ENCODE measurements at places on chromosomes 4 and X. TPM values are rescaled to one million over a fixed set of nuclear protein-coding genes. Genes with fewer than 3 reads are reported as not detected.
A peak's percentile ranks its signal among the peaks of the same experiment; 100 is the strongest.

Gene ADH1A
- not detected for total RNA-seq

Gene REPS2
- not detected for total RNA-seq

GRCh38 chr4:86857341-86858052 is 8.3 kb upstream of the SLC10A6 start:
- peaks cover 1% of the 10 kb centered on the region for H3K27me3 ChIP-seq
- no peak overlapping the region for H3K4me3 ChIP-seq
- no peaks in the 10 kb centered on the region for H3K36me3 ChIP-seq
- no peaks in the 10 kb centered on the region for H3K4me1 ChIP-seq
- DNase-seq = no peak
- H3K27ac ChIP-seq = no peak overlapping the region

Gene SLC10A4
- total RNA-seq = not detected

DNA sequence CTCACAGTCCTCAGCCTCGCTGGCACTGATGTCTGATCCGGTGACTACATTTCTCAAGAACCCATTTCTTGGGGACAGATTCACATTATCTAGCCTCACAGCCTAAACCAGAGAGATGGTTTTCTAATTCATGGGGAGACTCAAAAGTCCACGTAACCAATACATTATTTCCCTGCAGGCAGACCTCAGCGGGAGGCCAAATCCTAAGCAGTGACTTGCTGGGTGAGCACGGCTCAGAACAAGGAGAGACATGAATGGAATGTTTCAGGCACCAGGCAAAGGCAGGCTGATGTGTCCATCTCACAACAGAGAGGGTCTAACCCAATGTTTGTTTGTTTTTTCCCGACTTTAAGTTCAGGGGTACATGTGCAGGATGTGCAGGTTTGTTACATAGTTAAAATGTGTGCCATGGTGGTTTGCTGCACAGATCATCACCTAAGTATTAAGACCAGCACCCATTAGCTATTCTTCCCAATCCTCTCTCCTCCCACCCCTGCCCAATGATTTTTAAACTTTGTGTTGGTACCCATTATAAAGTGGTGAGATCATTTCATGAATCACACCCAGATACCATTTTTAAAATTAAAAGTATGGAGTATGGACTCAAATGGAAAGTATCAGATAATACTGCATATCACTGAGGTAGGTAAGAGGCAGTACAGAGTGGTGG is 53.3 kb downstream of the SCD5 start:
- no peaks in the 10 kb centered on the region for H3K36me3 ChIP-seq
- H3K4me3 ChIP-seq = no peak overlapping the region
- DNase-seq = no peak
- no peak overlapping the region for H3K27ac ChIP-seq
- H3K4me1 ChIP-seq = no peaks in the 10 kb centered on the region

GRCh38 chr4:20043991-20044390 is 207.7 kb upstream of the SLIT2 start:
- no peak for DNase-seq
- no peak overlapping the region for H3K27ac ChIP-seq
- no peaks in the 10 kb centered on the region for H3K27me3 ChIP-seq
- H3K4me3 ChIP-seq = no peak overlapping the region

- H3K27ac ChIP-seq = no peak within 1 kb of the TSS
- H3K27me3 ChIP-seq = no peaks in the 10 kb centered on the region
- peak within 1 kb of the TSS; percentile 76 for H3K4me3 ChIP-seq
- H3K36me3 ChIP-seq = no peaks in the 10 kb centered on the region
- H3K4me1 ChIP-seq = peaks cover 23% of the 10 kb centered on the region
- DNase-seq = no peak
Measured at GRCh38 chrX:49162620-49163019, at the start of gene MAGIX. MAGIX (plus strand) TSS chrX:49162758; CDS start chrX:49162890, 132 bp downstream.

DNA sequence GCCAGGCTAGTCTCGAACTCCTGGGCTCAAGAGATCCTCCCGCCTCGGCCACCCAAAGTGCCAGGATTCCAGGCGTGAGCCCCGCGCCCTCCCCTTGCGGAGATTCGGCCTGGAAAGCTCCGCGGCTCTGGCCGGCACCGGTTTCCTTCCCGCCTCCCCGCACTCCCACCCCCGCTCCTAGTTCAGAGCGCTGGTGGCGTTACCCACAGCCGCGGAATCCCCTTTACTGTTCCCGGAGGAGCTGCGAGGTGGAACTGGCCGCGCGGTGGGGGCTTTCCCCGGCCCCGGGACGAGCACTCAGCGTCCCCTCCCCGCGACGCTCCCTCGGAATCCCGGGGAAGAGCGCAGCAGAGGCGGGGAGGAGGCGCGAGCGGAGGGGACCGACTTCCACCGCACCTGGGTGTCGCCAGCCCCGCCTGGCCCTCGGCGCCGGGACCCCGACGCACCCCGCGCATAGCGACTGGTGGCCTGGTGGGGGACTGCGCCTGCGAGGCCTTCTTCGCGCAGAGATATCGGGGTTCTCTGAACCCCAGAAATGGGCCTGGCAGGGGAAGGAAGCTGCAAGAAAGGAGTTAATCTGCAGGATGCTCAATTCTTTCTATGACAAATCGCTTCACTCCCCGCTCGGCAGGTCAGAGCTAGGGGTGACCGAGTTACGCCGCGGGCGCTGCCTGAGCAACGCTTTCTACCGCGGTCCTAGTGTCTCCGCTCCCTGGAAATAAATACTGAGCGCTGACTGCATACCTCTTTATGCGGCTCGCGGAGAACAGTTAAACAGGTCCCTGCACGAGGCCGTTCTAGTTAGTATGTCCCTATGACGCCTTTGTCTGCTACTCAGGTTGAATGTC is 14.6 kb upstream of the SLC25A4 start:
- H3K27me3 ChIP-seq = peaks cover 32% of the 10 kb centered on the region
- H3K36me3 ChIP-seq = no peaks in the 10 kb centered on the region
- H3K27ac ChIP-seq = no peak overlapping the region
- peak overlapping the region; percentile 62 for H3K4me3 ChIP-seq
- H3K4me1 ChIP-seq = peaks cover 9% of the 10 kb centered on the region

DNA sequence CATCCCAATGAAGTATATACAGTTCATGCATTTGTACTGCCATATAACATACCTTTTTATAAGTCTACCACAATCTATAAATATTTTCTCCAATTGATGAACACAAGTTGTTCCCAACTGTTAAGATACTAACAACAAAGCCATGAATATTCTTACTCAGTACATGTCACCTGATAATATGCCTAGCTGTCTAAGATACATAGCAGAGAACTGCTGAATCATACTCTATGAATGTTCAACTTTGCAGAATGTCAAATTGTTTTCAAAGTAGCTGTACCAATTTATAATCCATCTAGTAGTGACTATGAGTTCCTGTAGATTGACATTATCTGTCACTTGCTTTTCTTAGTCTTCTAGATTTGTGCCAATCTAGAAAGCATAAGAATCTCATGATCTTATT is 84.9 kb downstream of the RAB28 start:
- no peak overlapping the region for H3K4me3 ChIP-seq
- no peaks in the 10 kb centered on the region for H3K36me3 ChIP-seq
- H3K27me3 ChIP-seq = no peaks in the 10 kb centered on the region

Gene CLCN4
- total RNA-seq = not detected

Gene NRK
- not detected for total RNA-seq

Gene CT45A5
- total RNA-seq = not detected

DNA sequence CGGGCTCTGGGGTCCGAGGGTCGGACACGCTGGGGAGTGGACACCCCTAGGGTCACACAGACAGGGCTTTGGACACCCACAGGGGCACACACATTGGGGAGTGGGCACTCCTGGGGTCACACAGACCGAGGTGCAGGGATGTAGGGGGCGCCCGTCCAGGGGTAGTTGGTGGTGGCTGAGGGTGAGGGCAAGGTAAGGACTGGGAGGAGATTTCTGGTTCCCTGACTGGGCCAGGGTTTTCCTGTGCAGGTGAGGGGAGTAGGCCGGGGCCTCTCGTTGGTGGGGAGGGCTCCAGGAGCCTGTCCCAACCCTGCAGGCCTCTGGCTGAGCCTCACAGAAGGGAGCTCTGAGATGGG is 21.9 kb upstream of the WDR45 start:
- no peak for DNase-seq
- peak overlapping the region; percentile 89 for H3K27ac ChIP-seq
- no peaks in the 10 kb centered on the region for H3K27me3 ChIP-seq
- H3K4me3 ChIP-seq = peak overlapping the region; percentile 90
- peaks cover 8% of the 10 kb centered on the region for H3K4me1 ChIP-seq

GRCh38 chr4:53012738-53013137 is 150.6 kb downstream of the RASL11B start:
- H3K4me1 ChIP-seq = peaks cover 42% of the 10 kb centered on the region
- H3K36me3 ChIP-seq = peaks cover 5% of the 10 kb centered on the region
- DNase-seq = peak; percentile 38
- no peaks in the 10 kb centered on the region for H3K27me3 ChIP-seq
- H3K4me3 ChIP-seq = peak overlapping the region; percentile 25
- H3K27ac ChIP-seq = peak overlapping the region; percentile 38

GRCh38 chrX:21972721-21973120 is 32.2 kb downstream of the SMS start:
- H3K4me3 ChIP-seq = no peak overlapping the region
- H3K36me3 ChIP-seq = peaks cover 32% of the 10 kb centered on the region
- H3K27me3 ChIP-seq = no peaks in the 10 kb centered on the region
- H3K27ac ChIP-seq = peak overlapping the region; percentile 87
- DNase-seq = peak; percentile 64
- H3K4me1 ChIP-seq = peaks cover 35% of the 10 kb centered on the region

DNA sequence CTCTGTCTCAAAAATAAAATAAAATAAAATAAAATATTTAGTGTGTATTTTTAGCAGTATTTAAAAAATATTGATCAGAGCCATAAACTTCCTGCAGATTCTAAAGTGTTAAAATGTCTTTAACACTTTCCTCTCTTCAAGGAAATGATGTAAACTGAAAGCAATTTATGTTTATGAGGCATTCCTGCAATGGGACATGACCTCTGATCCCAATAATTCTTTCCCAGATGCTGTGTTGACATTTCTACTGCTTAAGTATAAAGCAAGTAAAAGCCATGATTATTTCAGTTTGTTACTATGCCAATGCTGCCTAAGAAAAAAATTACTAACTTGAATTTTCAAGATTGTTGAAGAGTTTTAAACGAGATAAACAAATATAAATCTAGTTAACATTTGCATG is 29.0 kb downstream of the COQ2 start:
- no peak overlapping the region for H3K27ac ChIP-seq
- peaks cover 14% of the 10 kb centered on the region for H3K36me3 ChIP-seq
- H3K4me3 ChIP-seq = no peak overlapping the region
- no peaks in the 10 kb centered on the region for H3K27me3 ChIP-seq

Gene IL2
- 147 TPM for total RNA-seq

DNA sequence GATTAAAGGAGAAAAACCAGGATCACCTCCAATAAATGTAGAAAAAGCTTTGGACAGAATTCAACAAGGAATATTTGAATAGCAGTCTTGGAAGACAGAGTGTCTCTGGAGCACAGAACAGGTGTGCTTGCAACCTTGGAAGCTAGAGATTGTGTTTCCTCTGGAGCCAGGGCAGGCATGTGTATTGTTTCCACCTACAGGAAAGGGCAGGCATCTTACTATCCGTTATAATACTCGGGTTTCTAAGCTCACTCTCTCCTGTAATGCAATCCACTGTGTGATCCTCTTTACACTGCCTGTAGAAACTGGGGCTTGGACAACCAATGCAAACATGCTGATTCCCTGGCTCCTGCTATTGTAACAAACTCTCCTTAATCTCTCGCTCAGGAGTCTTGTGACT is 14.4 kb downstream of the CCDC110 start:
- no peak overlapping the region for H3K4me3 ChIP-seq
- peaks cover 5% of the 10 kb centered on the region for H3K27me3 ChIP-seq
- H3K36me3 ChIP-seq = no peaks in the 10 kb centered on the region
- no peak for DNase-seq

Gene USP17L11
- not detected for total RNA-seq

GRCh38 chrX:6574762-6575161 is 39.8 kb upstream of the VCX3A start:
- no peaks in the 10 kb centered on the region for H3K36me3 ChIP-seq
- DNase-seq = peak; percentile 3
- no peaks in the 10 kb centered on the region for H3K27me3 ChIP-seq
- no peak overlapping the region for H3K4me3 ChIP-seq

GRCh38 chrX:7090641-7091040 is 56.9 kb upstream of the STS start:
- no peak for DNase-seq
- no peak overlapping the region for H3K4me3 ChIP-seq
- H3K27ac ChIP-seq = no peak overlapping the region

DNA sequence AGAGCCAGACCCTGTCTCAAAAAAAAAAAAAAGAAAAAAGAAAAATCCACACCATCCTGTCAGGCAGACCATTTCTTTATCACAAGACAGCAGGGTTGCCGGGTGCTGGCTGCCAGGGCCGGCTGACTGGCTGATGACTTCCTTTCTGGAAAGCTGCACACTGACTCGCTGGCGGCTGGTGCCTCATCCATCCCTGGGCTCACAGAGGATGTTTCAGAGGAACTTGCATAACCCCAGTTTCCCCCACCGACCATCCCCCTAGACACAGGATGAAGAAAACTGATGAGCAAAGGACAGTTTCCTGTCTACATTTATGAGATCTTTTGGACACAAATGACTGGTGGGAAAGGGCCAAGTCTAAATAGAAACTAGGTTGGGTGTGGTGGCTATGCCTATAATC is 14.1 kb downstream of the HPSE start:
- peak overlapping the region; percentile 10 for H3K27ac ChIP-seq
- peak; percentile 68 for DNase-seq
- H3K4me3 ChIP-seq = no peak overlapping the region
- no peaks in the 10 kb centered on the region for H3K27me3 ChIP-seq

DNA sequence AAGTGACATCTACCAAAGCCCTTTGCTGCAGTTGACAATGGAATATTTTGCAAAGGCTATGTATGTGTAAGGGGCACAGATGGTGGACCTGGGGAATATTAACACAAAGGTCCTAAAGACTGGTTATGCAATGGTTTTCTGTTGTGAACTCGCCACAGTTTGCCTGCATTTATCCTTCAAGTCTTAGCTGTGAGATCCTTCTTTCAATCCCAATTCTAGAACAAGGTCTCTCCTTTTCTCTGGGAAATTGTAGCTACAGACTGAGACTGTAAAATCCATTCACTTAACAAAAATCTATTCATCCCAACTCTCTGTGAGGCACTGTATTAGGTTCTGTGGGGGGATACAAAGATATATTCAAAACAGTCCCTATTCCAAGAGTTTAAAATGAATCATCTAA is 250.4 kb downstream of the GPM6A start:
- DNase-seq = no peak
- no peaks in the 10 kb centered on the region for H3K36me3 ChIP-seq
- no peak overlapping the region for H3K4me3 ChIP-seq
- no peaks in the 10 kb centered on the region for H3K4me1 ChIP-seq
- no peaks in the 10 kb centered on the region for H3K27me3 ChIP-seq

- DNase-seq = no peak
- no peaks in the 10 kb centered on the region for H3K36me3 ChIP-seq
- H3K4me1 ChIP-seq = peaks cover 5% of the 10 kb centered on the region
- no peak overlapping the region for H3K27ac ChIP-seq
Measured at GRCh38 chr4:3870567-3870962, 104.4 kb downstream of the ADRA2C start.

DNA sequence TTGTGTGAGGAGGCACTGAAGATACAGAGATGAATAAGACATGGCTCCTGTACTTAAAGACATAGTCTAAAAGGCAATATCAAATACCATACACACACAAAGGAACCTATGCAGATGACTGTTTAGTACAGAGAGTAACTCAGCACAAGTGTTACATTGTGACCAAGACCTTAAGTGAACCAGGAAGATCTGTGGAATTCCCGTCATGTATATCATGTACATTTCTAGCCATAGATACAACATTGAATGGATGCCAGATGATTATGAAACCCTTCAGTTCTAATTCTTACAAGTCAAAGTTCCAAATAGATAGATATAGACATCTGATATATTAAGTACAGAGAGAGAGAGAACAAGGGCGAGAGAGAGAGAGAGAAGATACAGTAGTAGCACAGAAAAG is 73.2 kb downstream of the PAK3 start:
- H3K27ac ChIP-seq = no peak overlapping the region
- DNase-seq = no peak
- no peaks in the 10 kb centered on the region for H3K27me3 ChIP-seq
- no peaks in the 10 kb centered on the region for H3K4me1 ChIP-seq
- no peaks in the 10 kb centered on the region for H3K36me3 ChIP-seq

Gene ARX
- not detected for total RNA-seq

Gene HCFC1
- 86.1 TPM for total RNA-seq

All from activated naive CD4-positive, alpha-beta T cell treated with anti-CD3 and anti-CD28 coated beads for 36 hours (primary cell).